ENCODE measurements at places on chromosomes 12 and 14.
A peak's percentile ranks its signal among the peaks of the same experiment; 100 is the strongest.

- no peak for DNase-seq
Measured at GRCh38 chr14:50846226-50846880, 15.4 kb upstream of the NIN start.

GRCh38 chr12:87376722-87377121, 652.5 kb downstream of the C12orf50 start:
- no peak for DNase-seq

GRCh38 chr14:89123851-89124250, 293.2 kb downstream of the FOXN3 start:
- no peak for DNase-seq

GRCh38 chr12:88391556-88391955, 188.7 kb downstream of the KITLG start:
- DNase-seq = peak; percentile 53

- DNase-seq = no peak
Measured at GRCh38 chr14:33317675-33318074, 379.0 kb downstream of the NPAS3 start.

Measured in A549 (cell line).